Activated naive CD8-positive, alpha-beta T cell treated with anti-CD3 and anti-CD28 coated beads for 36 hours (primary cell): ENCODE measurements at places on chromosomes 5 and 9. TPM values are rescaled to one million over a fixed set of nuclear protein-coding genes. Genes with fewer than 3 reads are reported as not detected.

DNA sequence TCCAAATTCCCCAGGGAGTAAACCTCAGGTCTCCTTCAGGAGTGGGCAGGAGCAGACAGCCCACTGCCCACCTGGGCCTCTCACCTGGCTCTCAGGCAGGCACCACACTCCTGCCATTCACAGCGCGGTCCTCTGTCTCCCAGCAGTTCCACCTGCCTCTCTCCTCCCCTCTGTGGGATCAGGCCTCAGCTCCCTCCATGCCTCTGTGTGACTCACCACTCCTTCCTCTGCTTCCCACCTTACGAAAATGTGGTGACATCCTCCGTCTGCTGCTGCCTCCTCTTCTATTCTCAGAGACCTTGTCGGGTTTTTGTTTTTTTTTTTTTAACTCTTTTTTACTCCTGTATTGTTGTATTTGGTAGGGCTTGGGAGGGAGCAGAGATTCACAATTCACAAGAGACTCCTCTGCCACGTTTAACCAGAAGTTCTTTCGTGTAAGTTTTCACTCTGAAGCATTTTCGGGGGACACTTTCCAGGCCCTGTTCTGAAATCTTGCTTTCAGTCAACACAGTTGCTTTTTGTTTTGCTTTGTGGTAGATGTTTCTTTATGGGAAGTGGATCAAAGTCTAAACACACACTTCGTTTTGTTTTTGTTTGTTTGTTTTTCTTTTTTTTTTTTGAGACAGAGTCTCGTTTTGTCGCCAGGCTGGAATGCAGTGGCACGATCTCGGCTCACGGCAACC, 21.1 kb upstream of the CDKN2AIPNL start:
- H3K36me3 ChIP-seq: no peaks in the 10 kb centered on the region
- H3K27me3 ChIP-seq: no peaks in the 10 kb centered on the region
- no peak for DNase-seq
- H3K4me3 ChIP-seq: no peak overlapping the region

GRCh38 chr9:8723195-8723594, 923.6 kb upstream of the DMAC1 start:
- H3K4me1 ChIP-seq: no peaks in the 10 kb centered on the region
- H3K4me3 ChIP-seq: no peak overlapping the region

- H3K27ac ChIP-seq: no peak overlapping the region
- peaks cover 6% of the 10 kb centered on the region for H3K4me1 ChIP-seq
- H3K4me3 ChIP-seq: no peak overlapping the region
- H3K36me3 ChIP-seq: no peaks in the 10 kb centered on the region
- DNase-seq: no peak
These were observed 161.5 kb upstream of the CDKN2B start for GRCh38 chr9:22170556-22170955.

DNA sequence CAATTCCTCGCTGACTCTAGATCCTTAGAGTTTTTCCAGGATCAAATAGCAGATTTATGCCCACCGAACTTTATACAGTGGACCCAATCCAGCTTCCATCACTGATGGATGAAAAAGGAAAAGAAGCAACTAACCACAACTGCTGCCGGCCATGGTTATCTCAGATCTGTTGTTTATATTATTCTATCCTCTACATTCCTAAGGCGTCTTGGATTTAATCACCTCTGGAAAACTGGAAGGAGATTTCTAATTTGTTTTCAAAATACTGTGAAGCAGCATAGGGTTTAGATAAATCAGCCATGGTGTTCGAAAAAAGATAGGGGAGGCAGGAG, 663 bp upstream of the ZNF366 start:
- DNase-seq: no peak
- no peak overlapping the region for H3K4me3 ChIP-seq
- H3K27me3 ChIP-seq: peaks cover 29% of the 10 kb centered on the region
- no peak overlapping the region for H3K27ac ChIP-seq
- H3K4me1 ChIP-seq: peaks cover 12% of the 10 kb centered on the region
- H3K36me3 ChIP-seq: no peaks in the 10 kb centered on the region

GRCh38 chr5:175921061-175921730, 46.9 kb downstream of the THOC3 start:
- H3K27ac ChIP-seq: no peak overlapping the region
- peaks cover 31% of the 10 kb centered on the region for H3K36me3 ChIP-seq
- H3K4me1 ChIP-seq: peaks cover 1% of the 10 kb centered on the region

GRCh38 chr5:141223112-141223783, at the start of gene PCDHB14:
Gene PCDHB14 (plus strand): TSS chr5:141223343. CDS start chr5:141223506, 163 bp downstream.
- H3K27ac ChIP-seq: no peak within 1 kb of the TSS
- no peaks in the 10 kb centered on the region for H3K4me1 ChIP-seq
- H3K4me3 ChIP-seq: no peak within 1 kb of the TSS
- DNase-seq: no peak
- peaks cover 6% of the 10 kb centered on the region for H3K36me3 ChIP-seq

- H3K4me3 ChIP-seq: no peak overlapping the region
- peaks cover 6% of the 10 kb centered on the region for H3K4me1 ChIP-seq
- H3K27ac ChIP-seq: peak overlapping the region; percentile 49
- H3K36me3 ChIP-seq: peaks cover 18% of the 10 kb centered on the region
- no peak for DNase-seq
These were observed 18.3 kb downstream of the PTGES2 start for GRCh38 chr9:128109050-128109709.

Gene ANXA2R
- 8.5 TPM for total RNA-seq

Gene SH3RF2
- total RNA-seq: not detected

Gene GKAP1
- 3.1 TPM for total RNA-seq

Gene PROB1
- 5.5 TPM for total RNA-seq

DNA sequence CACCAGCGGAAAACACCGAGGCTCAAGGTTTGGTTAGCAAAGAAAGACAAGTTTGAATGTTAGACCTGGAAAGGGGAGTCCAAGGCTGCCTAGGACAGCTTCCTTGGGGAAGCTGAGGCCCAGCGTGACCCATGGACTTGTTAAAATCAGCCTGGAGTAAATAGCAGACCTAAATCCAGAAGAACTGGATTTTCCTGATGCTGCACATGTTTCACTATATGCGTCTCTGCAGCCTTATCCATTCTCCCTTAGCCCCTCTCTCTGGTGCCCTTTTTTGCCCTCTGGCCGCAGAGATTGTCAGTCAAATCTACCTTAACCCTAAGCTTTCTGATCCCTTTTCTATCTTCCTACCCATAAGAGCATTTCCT, 119.9 kb downstream of the NTRK2 start:
- no peaks in the 10 kb centered on the region for H3K4me1 ChIP-seq
- no peaks in the 10 kb centered on the region for H3K27me3 ChIP-seq
- H3K36me3 ChIP-seq: no peaks in the 10 kb centered on the region
- no peak overlapping the region for H3K27ac ChIP-seq

Gene SVEP1
- total RNA-seq: not detected

- no peak overlapping the region for H3K27ac ChIP-seq
- no peaks in the 10 kb centered on the region for H3K27me3 ChIP-seq
- H3K4me1 ChIP-seq: no peaks in the 10 kb centered on the region
These were observed 198.0 kb upstream of the RPS23 start for GRCh38 chr5:82476155-82476554.

DNA sequence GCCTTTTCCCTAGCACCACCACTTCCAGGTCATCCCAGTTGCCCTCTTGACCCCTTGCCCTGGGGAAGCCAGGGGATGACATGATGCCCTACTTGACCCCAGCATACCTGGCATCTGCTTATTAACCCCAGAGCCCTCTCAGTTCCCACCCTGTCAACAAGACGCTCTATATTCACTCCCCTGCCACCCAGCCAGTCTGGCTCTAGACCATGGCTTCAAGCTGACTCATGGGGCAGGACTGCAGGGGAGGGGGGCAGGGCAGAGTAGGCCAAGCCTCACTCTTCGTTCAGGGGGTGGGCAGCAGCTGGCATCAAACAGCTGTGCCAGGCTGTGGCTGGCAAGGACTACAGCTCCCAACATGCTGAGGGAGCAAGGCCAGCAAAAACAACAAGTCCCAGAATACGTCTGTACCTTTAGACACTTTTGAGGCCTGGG, 5.3 kb downstream of the ATOSB start:
- no peak overlapping the region for H3K27ac ChIP-seq
- H3K27me3 ChIP-seq: no peaks in the 10 kb centered on the region
- H3K4me3 ChIP-seq: no peak overlapping the region
- no peak for DNase-seq

GRCh38 chr9:110531776-110532175, 47.8 kb downstream of the SVEP1 start:
- no peak overlapping the region for H3K4me3 ChIP-seq
- peaks cover 5% of the 10 kb centered on the region for H3K27me3 ChIP-seq
- H3K36me3 ChIP-seq: no peaks in the 10 kb centered on the region
- no peaks in the 10 kb centered on the region for H3K4me1 ChIP-seq

DNA sequence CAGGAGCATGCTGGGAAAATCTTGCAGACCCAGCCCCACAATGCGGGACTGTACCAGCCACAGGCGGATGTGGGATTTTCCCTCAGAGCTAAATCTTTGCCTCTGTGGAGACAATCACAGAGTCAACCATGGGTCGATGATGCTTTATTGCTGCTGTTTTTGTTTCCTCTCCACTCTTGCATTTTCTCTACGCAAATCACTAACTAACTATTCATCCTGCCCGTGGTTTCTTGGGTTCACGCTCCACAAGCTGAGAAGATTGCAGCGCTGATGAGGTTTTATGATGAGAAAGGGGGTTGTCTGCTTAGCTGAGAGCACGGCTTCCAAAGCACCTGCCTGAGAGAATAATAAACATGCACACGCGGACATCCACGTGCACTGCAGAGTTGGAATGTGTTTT, 500.2 kb upstream of the ADAMTS16 start:
- H3K4me1 ChIP-seq: no peaks in the 10 kb centered on the region
- no peaks in the 10 kb centered on the region for H3K27me3 ChIP-seq
- no peaks in the 10 kb centered on the region for H3K36me3 ChIP-seq
- no peak overlapping the region for H3K27ac ChIP-seq
- no peak overlapping the region for H3K4me3 ChIP-seq

DNA sequence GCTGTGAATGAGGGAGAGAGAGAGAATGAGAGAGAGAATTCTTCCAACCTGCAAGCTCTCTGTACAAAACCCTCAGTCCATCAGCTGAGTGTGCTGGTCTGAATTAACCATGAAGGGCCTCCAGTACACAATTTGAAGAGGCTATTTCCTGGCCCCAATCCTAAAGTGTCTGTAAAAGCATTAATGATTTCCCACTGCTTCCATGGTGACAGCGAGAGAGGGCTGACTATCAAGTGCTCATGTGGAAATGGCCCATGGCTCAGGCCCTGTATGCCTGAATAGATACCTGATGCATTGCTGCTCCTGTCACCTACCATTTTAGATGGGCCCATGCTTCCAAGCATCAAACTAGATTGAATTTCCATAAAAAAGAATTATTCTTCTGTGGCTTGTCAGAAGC, 592.4 kb downstream of the KIF4B start:
- H3K27me3 ChIP-seq: peaks cover 8% of the 10 kb centered on the region
- H3K4me3 ChIP-seq: no peak overlapping the region
- H3K27ac ChIP-seq: no peak overlapping the region
- H3K4me1 ChIP-seq: no peaks in the 10 kb centered on the region

- H3K27me3 ChIP-seq: peaks cover 29% of the 10 kb centered on the region
- H3K4me3 ChIP-seq: no peak overlapping the region
- H3K27ac ChIP-seq: no peak overlapping the region
These were observed 78.5 kb downstream of the SH3TC2 start for GRCh38 chr5:148984345-148984744.

DNA sequence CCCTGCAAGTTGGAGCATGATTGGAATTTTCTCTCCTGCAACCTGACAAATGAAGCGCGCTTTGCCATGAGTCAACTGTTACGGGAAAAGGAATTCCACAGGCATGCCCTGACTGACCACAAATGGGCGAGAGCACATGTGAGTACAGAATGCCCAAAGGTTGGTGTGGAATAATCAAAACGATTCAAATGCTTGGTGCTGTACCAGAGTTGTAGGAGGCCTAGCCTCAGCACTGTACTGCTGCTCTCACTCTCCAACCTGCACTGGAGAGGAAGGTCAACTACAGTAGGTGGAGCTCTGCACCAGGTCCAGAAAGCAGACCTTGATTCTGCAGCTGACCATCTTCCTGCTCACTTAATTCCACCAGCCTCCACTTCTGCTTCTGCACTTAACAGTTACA, 406.9 kb upstream of the ACTBL2 start:
- no peak overlapping the region for H3K4me3 ChIP-seq
- H3K36me3 ChIP-seq: no peaks in the 10 kb centered on the region
- no peaks in the 10 kb centered on the region for H3K4me1 ChIP-seq

DNA sequence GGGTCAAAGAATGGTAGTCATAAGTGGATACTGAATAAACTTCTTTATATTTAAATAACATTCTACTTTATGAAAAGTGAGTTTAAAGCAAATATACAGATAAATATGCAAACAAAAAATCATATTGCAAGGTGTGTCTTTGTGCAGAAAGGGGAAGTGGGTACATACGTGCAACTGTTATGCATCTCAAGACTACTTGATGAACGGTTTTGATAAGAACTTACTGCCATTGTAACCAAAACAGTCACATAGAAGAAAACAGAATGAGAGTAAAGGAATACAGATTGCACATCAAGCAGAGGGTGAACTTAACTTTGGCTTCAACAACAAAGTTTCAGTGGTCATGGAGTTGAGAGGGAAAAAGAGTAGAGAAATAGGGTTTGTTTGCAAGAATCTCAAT, 9.9 kb downstream of the CAMK4 start:
- DNase-seq: no peak
- peak overlapping the region; percentile 33 for H3K4me3 ChIP-seq
- no peaks in the 10 kb centered on the region for H3K27me3 ChIP-seq

Gene SPATA31A3
- total RNA-seq: not detected

Gene SLC1A1
- total RNA-seq: 0.23 TPM
